Astrocyte of the hippocampus (primary cell): ENCODE measurements at places on chromosomes 6 and 20.

DNA sequence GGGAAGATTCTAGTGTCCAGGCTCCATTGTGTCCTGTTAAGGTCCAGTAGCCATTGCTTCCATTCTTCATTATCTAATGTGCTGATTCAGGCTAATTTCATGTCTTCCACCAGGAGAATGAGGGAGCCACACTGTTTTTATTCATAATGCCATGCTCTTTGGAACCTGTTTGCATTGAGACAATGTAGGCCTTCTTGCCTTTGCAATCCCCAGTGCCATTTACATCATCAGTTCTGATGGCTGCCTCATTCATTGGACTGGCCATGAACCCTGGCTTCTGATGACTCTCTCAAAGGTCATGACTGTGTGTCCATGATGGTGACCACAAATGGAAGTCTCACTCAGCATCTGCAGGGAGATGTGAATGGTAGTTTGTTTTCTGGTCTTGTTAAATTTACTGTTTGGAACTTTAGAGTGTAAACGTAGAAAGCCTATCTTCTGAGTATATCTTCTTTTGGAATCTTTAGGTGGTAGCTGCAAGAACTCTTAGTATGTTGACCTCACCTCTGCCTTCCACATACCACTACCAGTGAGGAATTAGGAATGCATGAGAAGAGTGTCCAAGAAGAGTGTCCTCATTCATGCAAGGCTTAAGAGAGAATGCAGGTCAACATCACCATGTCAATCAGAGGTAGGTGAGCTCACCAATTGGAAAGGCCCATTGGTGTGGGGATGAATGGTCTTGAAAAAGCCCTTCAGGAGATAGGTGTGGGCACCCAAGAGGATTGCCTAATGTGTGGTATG is 42.9 kb upstream of the ZFP64 start:
- DNase-seq = no peak

DNA sequence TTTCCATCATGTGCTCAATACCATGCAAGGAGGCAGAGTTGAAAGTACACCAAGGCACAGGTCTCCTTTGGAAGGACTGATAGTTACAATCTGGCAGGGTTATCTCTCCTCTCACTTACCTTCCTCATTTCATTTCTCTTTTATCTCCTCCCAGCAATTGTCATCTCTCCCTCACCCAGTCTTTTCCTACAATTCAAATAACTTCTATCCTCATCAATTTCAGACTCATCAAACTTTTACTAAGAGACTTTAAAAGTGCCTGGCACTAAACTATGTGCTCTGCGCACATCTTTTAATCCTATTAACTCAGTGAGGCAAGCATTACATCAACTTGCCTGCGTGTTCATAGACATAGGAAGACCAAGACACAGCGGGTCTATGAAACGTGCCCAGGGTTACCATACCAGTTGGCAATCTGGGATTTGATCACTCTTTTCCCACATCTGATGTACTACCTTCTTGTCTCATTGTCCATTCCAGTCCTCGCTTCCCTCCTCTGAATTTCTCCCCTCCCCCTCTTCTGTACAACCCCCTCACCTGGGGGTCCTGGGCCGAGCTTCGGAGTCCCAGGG is 1.2 kb downstream of the VARS1 start:
- peak; percentile 55 for DNase-seq

GRCh38 chr6:78615430-78615904 is 251.9 kb upstream of the IRAK1BP1 start:
- DNase-seq = no peak

DNA sequence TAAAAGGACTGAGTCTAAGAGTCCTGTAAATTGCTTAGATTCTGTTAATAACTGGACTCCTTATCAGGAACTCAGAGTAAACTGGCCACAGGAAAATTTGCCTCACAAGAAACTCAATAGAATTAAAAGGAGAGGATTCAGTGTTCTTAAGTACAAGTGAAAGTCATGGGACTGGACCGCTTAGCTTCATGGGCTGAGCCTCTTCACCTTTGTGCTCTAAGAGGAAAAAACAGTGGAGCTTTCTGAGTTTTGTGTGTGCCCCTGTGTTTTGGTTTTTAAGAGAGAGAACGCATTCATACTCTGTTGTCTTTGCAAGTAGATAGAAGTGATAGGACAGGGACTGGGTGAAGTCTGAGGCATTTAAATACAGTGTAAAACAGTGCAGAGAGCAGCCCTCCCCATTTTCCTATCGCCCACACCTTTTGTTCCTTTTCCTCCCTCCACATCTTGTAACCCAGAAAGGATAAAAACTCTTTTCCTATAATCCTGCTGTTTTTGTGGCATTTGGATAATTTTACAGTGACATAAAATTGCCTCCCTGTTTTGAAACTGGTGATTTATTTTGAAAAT is 49.6 kb downstream of the FOXO3 start:
- DNase-seq = no peak

- DNase-seq = no peak
These were observed 293.5 kb downstream of the ARHGAP18 start for GRCh38 chr6:129416337-129416990.
